Activated CD8-positive, alpha-beta memory T cell treated with anti-CD3 and anti-CD28 coated beads for 1 hour (primary cell): ENCODE measurements at places on chromosomes 5 and 9.

DNA sequence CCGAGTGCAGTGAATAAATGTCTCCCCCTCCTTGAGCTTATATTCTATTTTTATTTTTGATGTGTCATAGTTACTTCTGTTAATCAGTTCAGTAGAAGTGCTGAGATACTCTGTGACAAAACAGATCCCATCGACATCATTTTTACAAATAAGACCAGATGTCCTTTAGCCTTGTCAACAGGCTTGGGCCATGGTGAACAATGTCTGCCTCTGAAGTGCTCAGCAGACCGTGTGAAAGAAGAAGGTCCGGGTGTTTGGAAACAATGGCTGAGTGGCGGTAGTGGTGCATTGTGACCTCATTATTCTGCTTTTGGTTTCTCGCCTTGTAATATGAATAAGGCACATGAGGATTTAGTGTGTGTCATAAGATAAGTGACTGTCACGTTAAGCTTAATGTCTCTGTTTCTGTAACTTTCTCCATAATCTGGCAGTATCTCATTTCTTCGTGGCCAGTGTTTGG lies 71.2 kb downstream of the SYK start:
- no peak for DNase-seq

GRCh38 chr5:159050316-159051143 lies 49.2 kb downstream of the EBF1 start:
- DNase-seq, result no peak

- DNase-seq, result no peak
Observed at GRCh38 chr5:138789771-138790242, 36.6 kb downstream of the CTNNA1 start.

DNA sequence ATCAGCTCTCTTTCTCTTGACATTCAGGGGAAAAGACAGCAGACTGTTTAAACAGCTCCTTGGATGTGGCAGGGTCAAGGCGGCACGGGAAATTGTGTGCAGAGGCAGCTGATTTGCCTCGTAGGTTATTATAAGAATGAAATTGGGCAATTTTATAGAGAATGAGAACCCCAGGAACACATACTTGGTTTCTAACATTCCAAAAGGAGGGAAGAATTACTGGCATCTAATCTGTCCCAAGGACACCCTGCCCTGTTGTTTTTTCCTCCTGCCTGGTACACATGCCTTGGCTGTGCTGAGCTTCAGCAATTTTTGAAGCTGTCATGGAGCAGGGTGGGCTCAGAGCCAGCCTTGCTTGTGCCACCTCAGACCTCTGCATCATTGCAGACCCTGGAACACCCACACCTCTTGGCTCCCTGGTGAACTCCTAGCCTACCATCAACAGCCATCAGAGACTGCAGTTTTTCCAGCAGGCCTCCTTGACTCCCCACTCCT lies 143.6 kb downstream of the BOD1 start:
- DNase-seq, result no peak

DNA sequence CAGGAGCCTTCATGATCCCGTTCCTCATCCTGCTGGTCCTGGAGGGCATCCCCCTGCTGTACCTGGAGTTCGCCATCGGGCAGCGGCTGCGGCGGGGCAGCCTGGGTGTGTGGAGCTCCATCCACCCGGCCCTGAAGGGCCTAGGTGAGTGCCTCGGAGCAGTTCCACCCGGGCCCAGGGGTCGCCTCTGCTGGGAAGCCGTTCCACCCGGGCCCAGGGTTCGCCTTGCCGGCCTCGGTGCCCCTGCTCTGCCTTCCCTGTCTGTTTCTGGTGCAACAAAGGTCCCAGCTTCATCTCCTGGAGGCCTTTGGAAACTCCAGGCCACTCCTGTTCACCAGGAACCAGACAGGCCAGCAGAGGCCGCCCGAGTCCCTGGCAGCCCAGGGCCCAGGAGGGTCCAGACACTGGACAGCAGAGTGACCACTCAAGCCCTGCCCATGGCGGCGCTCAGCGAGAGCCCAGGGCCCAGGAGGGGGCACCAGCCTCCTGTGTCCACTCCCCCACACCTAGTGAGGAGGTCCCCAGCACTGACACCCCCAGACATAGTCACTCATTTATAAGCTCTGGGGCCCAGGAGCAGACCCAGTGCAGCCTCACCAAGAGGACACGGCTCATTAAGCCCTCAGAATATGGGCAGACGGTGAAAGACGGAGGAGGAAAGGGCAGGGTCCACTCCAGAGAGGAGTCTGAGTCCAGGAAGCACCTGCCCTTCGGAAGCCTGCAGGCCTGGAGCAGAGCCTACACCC lies 7.5 kb downstream of the SLC6A19 start:
- no peak for DNase-seq

- no peak for DNase-seq
Observed at GRCh38 chr5:41010572-41010971, 60.6 kb downstream of the MROH2B start.

GRCh38 chr5:52657247-52657645 lies 130.5 kb upstream of the ITGA1 start:
- no peak for DNase-seq

DNA sequence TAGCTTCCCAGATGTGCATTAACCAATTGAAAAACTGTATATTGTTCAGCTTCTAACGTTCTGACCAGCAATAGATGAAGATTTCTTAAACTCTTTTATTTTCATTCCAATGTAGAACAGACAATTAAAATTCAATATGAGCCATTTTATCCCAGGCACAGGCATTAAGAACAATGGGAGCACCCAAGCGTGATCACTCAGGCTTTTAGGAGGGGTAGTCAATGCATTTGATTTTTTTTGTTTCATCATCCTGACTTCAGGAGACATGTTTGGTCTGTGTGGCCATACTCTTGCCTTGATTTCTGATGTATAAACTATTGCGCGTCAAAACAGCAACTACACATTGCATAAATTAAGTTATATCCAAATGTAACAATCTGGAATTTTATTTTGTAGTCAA lies 653.0 kb upstream of the RORB start:
- DNase-seq, result no peak

DNA sequence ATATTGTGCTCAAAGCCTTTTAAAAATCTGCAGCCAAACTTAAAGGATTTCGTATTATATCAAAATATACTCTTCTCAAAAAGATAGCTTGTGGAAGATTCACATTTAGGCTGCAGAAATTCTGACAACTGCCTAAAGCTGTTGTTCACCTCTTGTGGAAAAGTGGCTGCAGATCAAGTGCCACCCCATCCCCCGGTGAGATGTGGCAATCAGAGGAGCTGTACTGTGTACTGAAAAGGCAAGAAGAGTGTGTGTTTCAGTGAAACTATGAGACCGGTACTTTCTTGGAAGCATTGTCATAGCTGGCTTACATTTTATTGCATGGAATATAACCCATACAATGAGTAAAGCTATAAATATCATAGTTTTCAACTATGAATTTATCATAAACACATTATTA lies 64.3 kb downstream of the CDH18 start:
- no peak for DNase-seq

DNA sequence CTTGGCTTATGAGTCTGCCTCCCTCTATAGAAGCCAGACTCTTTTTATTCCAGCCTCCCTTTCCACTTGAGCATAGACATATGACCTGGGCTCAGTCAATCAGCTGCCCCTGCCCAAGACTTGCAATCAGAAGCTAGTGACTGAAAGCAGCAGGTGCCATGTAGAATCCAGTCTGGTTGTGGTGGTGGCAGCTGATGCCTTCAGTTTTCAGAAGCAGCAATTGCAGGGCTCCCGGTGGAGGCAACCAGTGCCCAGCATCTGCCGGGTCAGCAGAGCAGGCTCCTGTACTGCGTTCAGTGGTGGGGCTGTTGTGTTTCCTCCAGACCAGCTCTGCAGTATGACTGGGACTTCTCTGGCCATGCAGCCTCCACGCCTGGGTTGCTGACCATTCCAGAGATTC lies 53.9 kb upstream of the PALM2AKAP2 start:
- no peak for DNase-seq

GRCh38 chr9:100856238-100856637 lies 172.3 kb upstream of the PLPPR1 start:
- DNase-seq, result no peak

DNA sequence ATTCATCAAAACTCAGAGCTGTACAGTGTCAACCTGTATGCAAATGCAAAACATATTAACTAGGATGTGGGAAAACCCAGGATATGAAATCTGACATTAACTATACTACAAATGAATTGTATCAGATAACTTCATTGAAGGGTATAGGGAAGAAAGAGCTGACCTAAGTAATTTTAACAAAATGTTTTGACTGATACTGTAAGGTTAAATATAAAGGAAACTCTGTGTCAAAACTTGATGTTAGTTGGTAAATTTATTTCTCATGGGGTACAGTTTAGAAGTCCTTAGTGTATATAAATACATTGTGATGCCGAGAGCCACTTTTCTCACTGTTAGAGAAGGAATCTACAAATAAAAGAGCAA lies 78.1 kb upstream of the VCAN start:
- DNase-seq, result no peak

DNA sequence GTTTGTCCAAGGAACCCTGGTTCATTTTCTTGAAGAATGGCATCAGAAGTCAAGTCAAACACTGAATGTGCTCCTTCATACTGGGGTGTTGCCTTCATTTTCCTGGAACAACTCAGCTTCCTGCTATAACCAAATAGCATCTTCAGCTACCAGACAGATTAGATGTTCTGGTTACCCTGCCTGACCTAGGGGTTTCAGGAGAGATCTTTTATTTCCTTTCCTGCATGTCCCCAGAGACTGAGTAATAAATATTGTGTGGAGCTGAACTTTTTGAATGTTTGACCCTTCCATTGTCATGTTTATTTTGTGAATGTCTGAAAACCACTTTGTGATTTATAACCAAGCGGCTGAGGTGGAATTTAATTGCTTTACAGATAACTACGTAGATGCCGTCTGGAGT lies 147.1 kb downstream of the IRX1 start:
- DNase-seq, result no peak

GRCh38 chr5:176639981-176640380 lies 7.3 kb upstream of the TSPAN17 start:
- DNase-seq, result no peak

DNA sequence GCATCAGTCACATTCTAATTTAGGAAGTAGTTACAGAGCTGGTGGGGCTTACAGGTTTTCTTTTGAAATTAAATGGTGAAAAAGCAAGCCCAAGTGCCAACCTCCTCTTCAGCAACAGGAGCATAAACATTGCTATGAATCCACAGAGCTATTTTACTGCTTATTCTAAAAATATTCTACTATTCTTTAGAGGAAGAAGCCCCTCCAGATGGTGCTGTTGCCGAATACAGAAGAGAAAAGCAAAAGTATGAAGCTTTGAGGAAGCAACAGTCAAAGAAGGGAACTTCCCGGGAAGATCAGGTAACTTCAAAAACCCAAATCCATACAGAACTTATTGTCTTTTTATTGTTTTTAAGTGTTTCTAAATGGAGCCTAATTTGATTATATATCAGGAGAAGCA lies 202.8 kb downstream of the CWC27 start:
- no peak for DNase-seq

GRCh38 chr9:107874137-107874536 lies 384.6 kb upstream of the KLF4 start:
- DNase-seq, result no peak

GRCh38 chr5:169160405-169160901 lies 140.5 kb downstream of the SLIT3 start:
- DNase-seq, result no peak

- DNase-seq, result no peak
Observed at GRCh38 chr5:83118976-83119375, 41.6 kb downstream of the XRCC4 start.

DNA sequence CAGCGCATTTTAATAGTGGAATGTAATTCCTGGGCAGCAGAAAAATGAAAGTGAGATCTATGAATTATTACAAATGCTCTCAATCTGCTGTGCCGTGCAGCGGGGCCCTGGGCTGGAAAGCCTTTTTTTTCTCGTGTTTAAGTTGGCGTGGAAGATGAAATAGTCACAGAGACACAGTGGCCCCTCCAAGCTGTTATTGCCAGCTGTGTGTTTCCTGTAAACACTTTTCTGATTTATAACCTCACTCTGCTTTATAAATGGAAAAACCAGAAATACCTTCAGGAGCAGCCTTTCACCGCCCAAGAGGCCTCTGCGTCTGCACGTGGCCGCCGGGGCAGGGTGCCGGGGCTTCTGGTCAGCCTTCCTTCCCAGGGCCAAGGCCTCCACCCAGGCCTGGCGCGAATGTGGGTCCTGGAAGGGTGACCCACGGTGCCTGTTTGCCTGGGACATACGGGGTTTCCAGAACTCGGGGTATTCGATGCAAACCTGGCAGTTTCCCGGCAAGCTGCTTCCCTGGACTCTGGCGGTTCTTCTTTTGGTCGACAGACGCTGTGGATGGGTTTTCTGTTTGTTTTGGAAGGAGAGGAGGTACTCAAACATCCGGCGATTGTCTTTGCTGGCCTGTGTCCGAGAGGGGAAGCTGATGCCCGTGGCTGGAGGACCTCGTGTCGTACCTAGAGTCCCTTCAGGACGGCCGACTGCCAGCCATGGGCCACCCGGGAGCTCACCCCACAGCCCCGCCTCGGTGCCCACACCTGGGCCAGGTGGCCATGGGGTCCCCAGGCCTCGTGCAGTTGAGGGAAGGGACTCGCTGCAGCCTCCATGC lies 256.7 kb downstream of the PARP8 start:
- no peak for DNase-seq

DNA sequence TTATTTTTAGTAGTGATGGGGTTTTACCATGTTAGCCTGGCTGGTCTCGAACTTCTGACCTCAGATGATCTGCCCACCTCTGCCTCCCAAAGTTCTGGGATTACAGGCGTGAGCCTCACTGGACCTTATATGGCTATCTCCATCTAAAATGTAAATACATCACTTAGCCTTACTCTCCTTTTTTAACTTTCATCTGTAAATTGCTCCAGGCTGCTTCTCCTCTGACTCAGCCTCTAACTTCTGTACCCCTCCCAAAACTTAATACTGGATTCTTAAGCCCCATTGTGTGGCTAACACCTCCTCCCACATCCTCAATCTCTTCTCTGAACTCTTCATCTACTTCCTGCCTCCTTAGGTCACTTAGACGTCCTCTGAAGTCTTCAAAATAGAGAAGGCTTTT lies 4.0 kb downstream of the SNX30 start:
- DNase-seq, result no peak

DNA sequence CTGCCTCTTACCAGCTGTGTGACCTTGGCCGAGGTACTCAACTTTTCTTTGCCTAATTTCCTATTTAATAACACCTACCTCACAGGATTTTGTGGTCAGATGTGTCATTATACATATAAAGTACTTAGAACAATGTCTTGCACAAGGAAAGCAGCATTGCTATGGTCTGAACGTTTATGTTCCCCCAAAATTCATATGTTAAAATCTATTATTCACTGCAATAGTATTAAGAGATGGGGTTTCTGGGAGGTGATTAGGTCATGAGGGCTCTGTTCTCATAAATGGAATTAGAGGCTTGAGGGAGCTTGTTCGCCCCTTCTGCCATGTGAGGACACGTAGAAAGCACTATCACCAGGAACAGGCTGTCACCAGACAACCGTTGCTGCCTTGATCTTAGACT lies 10.9 kb upstream of the RNF145 start:
- no peak for DNase-seq
